ENCODE measurements at places on chromosomes 13 and 19.

DNA sequence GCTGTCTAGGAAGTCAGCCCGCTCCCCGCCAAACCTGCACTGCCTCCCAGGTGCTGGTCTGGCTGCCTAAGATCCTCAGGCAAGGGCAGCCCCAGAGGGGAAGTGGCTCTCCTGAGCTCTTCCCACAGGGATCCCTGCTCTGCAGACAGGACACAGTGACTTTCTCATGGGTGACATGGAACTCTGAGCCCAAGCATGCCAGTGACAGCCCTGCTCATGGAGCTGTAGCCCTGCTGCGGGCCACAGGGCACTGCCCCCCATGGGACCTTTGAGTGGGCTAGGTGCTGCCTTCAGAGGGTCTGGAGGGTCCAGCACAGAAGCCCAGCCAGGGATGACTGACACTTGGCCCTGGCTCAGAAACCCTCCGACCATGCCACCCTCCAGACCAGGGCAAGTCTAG is 109.1 kb downstream of the TUBA3C start:
- no peak for DNase-seq

DNA sequence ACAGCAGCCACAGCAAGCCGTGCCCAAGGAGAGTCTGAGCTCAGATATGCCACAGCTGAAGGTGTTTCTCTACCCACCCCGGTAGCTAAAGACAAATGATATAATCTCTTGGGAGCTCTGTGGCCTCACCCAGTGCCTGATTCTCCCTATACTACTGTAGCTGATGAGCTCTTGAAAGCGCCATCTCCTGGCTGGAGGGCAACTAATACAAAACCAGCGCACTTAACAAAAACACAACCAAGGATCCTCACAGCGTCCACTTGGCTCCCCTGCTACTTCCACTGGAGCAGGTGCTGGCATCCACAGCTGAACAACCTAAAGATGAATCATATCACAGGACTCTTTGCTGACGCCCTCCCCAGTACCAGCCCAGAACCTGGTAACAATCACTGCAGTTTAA is 1212.0 kb downstream of the PCDH17 start:
- peak; percentile 59 for DNase-seq

DNA sequence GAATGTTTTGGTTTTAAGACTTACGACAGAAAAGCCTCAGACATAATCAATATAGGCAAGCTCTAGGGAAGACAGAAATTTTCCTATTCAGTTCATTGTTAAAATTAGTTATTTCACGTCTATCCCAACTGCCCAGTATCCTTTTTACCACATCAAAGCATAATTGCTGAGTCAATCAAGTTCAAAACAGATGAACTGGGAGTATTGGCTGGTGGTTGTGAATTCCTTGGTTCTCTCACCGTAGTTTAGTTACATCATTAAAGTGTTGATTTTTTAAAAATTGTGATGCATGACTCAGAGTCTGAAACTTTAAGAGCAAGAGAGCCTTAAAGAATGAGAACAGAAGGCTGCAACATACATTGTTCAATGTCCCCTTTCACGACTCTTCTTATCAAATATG is 143.3 kb upstream of the FREM2 start:
- no peak for DNase-seq

DNA sequence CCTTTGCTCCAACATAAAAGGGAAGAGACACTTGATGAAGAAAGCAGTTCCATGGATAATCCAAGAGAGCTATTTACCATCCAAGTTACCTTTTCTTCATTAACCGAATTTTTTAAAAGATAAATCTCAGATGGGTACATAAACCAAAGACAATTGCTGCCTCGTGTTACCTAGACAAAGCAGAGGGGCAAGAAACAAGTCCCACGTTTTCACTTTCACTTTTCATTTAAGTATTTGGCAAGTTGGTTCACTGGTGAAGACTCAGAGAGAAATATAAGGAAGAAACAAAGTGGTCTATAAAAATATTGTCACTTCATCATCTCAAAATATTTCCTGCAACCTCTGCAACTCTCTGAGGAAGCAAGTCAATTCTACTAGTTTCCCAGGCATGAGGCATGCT is 446.1 kb downstream of the FGF14 start:
- no peak for DNase-seq

GRCh38 chr19:53873773-53874605 is 6.3 kb downstream of the MYADM start:
- no peak for DNase-seq

DNA sequence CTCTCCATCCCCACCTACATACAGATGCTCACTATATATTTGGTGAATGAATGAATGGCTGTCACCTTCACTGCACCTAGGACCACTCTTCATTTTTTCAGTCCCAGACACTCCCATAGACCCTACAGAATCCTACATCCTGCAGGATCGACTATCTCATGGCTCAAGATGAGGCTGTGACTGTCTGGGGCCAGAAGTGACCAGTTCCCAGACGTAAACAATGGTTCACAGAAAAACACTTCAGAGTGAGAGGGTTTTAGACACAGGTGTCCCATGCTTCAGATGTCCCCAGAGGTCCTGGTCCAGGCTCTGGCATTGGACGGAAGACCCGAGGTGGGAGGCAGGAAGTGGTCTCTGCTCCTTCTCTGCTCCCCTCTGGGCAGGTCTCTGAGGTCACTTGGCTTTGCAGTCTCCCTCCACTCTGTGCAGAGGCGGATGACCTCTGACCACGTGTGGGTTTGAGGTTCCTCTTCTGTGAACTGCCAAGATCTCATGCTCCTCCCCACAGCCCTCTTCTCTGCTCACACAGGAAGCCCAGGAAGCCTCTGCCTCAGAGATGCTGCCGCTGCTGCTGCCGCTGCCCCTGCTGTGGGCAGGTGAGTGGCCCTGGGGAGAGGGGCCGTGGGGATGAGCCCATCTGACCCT is 24.9 kb downstream of the SIGLEC7 start:
- DNase-seq: no peak

- DNase-seq: no peak
Observed at GRCh38 chr13:23146811-23147625, 33.8 kb upstream of the SGCG start.

DNA sequence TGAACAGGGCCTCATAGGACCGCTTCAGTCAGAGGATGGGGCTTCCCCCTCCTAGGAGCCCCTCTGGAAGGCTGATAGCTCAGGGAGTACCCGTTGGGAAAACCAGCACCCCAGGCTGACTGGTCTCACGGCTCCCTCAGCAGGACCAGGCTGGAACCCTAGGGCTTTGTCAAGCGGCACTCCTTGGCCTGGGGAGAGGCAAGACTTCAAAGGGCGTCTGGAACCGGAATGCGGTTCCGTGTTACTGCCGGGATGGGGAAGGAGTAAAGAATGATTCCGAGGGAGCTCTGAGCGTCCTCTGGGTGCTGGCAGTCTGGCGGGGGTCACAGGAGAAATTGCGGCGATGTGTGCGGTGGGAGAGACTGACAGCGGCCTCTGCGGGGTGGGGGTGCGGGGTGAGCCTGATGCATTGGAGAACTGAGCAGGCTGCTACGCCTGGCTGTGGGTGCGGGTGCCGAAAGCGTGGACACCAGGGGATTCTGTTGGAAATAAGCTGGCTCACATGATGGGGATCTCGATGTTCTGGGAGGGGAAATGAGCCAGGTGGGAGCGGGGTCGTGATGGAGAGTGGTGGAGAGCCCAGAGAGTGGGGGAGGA is 1.9 kb downstream of the COX6B2 start:
- DNase-seq: no peak

GRCh38 chr19:17881701-17882100 is 10.0 kb downstream of the SLC5A5 start:
- no peak for DNase-seq

GRCh38 chr13:25379011-25379410 is 7.2 kb downstream of the ATP8A2 start:
- no peak for DNase-seq

- DNase-seq: no peak
Observed at GRCh38 chr19:34319785-34320184, 45.2 kb upstream of the GPI start.

- peak; percentile 84 for DNase-seq
Observed at GRCh38 chr13:99756281-99756680, 215.3 kb downstream of the ZIC5 start.

DNA sequence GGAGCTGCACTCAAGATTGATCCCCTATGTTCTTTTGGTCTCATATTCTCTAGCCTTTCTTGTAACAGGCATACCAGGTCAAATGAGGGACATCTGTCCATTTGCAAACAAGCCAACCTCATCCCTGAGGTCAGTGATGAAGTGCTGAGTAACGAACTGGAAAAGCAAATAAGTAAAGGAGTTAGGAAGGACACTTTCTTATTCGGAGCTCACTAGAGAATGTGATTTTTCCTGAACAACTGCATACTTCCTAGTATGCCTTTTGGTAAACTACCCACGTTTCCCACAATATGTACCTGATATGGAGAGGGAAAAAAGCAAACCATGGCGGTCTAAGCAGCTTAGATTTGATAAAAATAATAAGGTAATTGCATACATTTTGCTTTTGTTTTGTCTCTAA is 91.0 kb upstream of the MYCBP2 start:
- DNase-seq: no peak

GRCh38 chr13:98798849-98799645 is 46.6 kb upstream of the SLC15A1 start:
- no peak for DNase-seq

DNA sequence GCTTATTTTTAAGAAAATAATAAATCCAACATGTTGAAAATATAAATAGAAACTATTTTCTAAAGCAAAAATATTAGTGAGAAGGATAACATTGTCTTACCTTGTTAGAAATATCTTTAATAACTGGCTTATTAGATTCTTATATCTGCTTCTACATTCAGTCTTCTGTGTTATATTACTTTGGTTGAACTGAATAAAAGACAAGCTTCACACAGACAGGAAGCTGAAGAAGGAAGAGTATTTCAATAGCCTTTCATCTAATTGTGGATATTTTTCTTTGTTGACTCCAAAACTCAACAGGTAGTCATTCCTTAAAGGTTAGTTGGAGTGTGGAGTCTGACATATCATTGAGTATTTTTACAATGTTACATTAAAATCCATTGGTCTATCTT is 10.9 kb downstream of the SETDB2 start:
- DNase-seq: no peak

- no peak for DNase-seq
Observed at GRCh38 chr13:113746143-113746525, 12.9 kb upstream of the TMEM255B start.

DNA sequence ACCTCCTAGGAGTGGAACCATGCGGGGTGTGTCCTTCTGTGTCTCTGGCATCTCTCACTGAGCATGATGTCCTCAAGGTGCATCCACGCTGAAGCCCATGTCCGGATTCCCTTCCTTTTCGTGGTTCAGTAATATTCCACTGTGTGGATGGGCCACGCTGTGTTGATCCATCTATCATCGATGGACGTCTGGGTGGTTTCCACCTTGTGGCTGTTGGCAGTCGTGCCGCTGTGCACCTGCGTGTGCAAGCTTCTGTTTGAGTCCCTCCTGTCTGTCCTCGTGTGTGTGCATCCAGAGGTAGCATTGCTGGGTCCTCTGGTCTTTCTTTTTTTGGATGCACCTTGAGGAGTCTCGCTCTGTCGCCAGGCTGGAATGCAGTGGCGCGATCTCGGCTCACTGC is 11.2 kb upstream of the GNA15 start:
- no peak for DNase-seq

- DNase-seq: peak; percentile 19
Observed at GRCh38 chr13:77136902-77137420, 110.0 kb upstream of the FBXL3 start.

- no peak for DNase-seq
Observed at GRCh38 chr19:39398297-39398864, 7.2 kb downstream of the MED29 start.

DNA sequence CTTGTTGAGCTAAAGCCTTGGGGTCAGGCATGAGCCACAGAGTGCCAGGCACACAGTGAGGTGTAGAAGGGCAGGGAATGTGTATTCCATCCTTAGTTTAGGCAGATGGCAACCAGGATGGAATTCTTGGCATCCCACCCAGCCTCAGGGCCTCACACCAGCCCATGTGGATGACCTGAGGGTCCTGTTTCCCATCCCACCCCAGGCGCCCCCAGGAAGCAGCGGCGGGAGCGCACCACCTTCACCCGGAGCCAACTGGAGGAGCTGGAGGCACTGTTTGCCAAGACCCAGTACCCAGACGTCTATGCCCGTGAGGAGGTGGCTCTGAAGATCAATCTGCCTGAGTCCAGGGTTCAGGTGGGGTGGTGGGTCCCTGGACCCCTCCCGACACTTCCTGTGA is 14.3 kb downstream of the CRX start:
- peak; percentile 44 for DNase-seq

DNA sequence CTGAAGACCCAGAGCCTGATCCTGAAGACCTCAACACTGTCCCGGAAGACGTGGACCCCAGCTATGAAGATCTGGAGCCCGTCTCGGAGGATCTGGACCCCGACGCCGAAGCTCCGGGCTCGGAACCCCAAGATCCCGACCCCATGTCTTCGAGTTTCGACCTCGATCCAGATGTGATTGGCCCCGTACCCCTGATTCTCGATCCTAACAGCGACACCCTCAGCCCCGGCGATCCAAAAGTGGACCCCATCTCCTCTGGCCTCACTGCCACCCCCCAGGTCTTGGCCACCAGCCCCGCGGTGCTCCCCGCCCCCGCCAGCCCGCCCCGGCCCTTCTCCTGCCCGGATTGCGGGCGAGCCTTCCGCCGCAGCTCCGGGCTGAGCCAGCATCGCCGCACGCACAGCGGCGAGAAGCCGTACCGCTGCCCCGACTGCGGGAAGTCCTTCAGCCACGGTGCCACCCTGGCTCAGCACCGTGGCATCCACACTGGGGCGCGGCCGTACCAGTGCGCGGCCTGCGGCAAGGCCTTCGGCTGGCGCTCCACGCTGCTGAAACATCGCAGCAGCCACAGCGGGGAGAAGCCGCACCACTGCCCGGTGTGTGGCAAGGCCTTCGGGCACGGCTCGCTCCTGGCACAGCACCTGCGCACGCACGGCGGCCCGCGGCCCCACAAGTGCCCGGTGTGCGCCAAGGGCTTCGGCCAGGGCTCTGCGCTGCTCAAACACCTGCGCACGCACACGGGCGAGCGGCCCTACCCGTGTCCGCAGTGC is 2.9 kb upstream of the MCOLN1 start:
- DNase-seq: no peak

- peak; percentile 80 for DNase-seq
Observed at GRCh38 chr19:29622166-29623070, 16.3 kb downstream of the POP4 start.

DNA sequence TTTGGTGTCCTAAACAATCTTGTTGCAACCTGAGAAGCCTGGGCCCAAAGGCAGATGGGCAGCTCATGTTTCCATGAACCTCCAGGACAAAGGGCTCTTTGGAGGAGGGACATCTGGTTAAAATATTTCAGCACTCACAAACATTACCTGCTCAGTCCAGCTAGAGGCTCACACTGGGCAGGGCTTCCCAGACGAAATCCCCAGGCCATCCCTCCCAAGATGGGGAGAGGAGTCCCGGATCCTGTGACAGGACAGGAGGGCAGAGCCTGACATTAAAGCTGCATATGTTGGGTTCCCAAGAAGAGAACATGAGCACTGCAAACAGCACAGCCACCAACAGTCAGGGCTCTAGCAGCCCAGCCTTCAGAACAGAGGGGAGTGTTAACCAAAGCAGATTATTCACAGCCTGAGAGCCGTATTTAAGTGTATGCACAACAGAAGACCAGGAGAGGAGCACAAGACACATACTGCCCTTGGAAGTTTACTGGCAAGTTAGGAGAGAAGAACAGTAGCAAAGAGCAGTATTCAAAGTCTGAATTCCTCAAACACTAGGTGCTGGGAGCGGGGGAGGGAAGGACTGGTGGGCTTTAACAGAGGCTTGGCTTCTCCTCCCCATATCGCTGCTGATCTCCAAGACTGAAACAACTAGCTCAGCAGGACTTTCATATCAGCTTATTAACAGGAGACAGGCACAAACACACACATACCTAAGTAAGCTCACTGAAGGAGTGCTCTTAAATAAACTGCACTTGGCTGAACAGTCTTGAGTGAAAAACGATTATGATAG is 12.3 kb downstream of the ATP7B start:
- peak; percentile 60 for DNase-seq

Measured in mesendoderm (in vitro differentiated cells).